Activated T-helper 1 cell treated with anti-CD3 and anti-CD28 coated beads, Interleukin-12 subunit alpha, Interleukin-12 subunit beta, Interleukin-2, Interleukin-4 antibody, amounts not matched to agents 30 ng/mL and 10 ng/mL and 1 ng/mL, durations not matched to agents 14 hours and 24 hours and 36 hours (primary cell): ENCODE measurements at places on chromosomes 16 and 17. TPM values are rescaled to one million over a fixed set of nuclear protein-coding genes. Genes with fewer than 3 reads are reported as not detected.

Gene PRSS22
- total RNA-seq, result not detected in 2 replicates

Gene CRYBA1
- total RNA-seq, result not detected in 2 replicates

Gene G6PC1
- not detected in 2 replicates for total RNA-seq

DNA sequence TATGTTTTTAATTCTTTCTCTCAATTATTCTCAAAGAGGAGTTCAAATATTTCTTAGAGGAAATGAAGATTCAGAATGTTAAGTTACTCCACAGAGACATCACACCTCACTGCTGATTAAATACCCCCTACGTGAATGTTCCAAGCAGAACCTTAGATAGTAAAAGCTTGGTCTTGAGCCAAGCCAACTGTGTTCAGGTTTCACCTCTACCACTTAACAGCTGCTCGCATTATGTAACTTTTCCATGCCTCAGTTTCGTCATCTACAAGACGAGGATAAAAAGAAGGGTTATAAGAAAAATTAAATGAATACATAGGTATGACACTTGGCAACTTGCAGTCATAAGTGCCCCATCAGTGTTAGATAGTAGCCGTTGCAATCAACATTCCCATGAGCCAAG, 356.2 kb downstream of the RBFOX1 start:
- no peak for DNase-seq

DNA sequence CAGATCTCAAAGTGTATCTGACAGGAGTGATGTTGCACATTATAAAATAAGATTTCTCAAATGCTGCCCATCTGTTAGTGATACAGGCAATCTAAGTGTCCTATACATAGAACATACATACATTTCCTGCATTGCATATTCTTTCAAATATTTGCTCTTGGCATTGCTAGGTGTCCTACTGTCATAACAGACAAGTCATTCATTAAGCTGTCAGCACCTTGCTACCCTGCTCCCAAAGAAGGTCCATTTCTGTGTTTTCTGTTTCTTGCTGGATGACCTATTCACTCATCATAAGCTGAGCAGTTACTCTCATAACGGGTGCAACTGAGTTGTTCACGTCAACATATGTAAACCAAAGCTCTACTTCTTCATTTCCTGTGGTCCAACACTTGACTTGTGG, 719.0 kb downstream of the KCNJ2 start:
- DNase-seq, result no peak

GRCh38 chr17:41196068-41196467, 6.4 kb downstream of the KRTAP9-1 start:
- DNase-seq, result no peak
